ENCODE measurements at places on chromosomes 7 and 10.

DNA sequence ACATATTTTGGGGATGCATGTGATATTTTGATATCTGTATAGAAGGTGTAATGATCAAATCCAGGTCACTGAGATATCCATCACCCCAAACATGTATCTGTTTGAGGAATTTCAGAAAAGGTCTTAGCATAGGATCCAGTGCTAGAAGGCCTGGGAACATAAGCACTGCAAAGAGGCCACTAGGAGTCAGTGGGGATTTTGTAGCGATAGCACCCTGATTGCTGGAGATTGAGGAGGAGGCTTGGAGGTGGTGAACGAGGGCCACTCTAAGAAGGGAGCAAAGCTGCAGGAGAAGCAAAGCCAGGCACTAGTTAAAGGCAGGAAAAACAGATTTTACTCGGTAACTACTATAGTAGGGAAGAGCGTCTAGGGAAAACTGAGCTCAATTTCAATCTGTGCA lies 324.0 kb downstream of the LHFPL3 start:
- DNase-seq, result no peak

DNA sequence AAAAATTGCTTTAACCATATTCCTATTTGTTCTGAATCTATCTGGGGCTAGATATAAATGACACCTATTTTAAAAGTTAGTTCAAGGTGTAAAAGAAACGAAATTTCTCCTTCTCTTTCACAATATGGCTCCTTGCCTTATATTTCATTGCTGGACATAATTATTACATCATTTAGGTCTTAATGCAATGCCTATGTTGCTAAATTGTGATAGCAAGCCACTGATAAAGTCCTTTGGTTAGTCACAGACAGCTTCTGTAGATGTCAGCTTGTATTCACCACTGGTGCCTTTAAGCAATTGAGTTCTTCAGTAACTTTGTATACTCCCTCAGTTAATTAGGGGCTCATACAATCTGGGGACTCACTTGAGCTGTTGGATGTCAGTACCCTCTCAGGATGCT lies 1236.6 kb downstream of the GATA3 start:
- no peak for DNase-seq

DNA sequence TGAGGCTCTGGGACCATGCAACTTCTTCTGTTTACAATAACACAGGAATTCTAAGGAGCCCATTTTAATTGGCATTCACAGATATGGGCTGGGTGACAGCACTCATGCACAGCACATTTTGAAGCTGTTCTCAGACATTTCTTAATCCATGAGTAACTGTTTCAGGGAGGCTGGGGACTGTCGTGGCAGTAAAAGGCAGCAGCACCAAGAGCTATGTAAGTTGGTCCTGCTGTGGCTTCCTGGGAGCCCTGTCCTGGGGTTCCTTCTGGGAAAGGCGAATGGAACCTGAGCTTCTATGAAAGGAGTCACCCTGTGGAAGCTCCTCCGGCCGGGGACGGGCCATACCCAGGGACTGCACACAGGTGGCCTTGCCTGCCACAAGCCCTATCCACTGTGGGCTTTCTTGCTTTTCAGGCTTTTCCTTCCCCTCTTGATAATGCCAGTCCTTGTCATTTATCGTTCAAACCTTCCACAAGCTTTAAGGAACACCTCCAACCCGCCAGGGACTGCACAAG lies 40.5 kb downstream of the COBL start:
- DNase-seq, result no peak

DNA sequence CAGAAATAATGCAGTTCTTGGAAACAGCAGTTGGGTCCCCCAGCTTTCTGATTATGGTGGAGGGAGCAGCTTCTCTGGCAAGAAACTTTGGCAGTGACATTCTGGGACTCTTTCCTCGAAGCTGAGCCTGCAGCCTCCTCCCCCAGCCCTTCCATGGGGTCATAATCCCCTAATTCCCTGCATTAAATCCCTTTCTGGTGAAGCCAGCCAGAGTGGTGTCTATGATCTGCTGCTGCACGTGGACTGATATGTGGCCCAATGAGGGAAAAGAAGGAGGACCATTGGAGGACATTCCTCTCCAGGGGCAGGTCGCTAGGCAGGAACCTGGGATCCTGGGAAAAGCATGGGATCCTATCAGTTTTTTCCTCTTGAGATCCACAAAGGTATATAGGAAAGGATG lies 470.5 kb downstream of the RPS24 start:
- no peak for DNase-seq

DNA sequence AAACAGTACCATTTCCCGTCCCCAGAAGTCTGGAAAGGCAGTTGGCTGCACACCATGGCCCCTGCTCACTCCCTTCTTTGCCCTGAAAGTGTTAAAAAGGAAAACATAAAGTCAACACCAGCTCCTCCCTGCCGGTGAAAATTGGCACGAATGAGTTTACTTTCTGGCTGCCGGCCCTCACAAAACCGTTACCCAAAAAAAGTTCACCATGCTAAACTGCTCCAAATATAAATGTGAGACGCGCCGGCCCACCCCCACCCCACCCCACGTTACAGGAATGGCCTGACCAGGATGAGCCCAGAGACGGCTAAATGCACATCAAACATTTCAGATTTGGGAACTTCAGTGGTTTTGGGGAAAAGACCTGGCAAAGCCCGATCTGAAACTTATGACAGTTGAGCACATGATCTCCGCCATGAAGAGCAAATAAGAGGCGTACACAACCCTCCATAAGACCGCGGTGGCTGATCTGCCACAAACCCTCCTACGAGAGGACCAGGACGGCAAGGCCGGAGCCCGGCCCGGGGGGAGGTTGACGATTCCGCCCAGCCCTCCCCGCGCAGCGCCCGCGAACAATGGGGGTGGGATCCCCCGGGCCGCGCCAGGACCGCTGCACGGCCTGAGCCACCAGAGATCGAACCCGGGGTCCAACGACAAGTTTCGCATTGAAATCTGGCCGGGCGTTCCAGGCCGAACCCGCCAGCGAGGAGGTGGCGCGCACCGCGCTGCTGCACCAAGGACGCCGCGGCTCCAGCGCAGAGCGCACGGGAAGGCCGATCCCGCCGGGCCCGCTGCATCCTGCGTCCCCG lies 952 bp downstream of the DIP2C start:
- peak; percentile 4 for DNase-seq

Data from NCI-H1105 (cell line).